H1 (cell line): ENCODE measurements at places on chromosomes 1 and 21. TPM values are rescaled to one million over a fixed set of nuclear protein-coding genes. Genes with fewer than 3 reads are reported as not detected.

ADAMTS4 gene
- total RNA-seq = 7.2 and 12.4 TPM in 2 replicates

- H3K4me3 ChIP-seq = no peak overlapping the region
- H3K27ac ChIP-seq = no peak overlapping the region
- no peaks in the 10 kb centered on the region; the same call in 1 of the 2 replicates for H3K27me3 ChIP-seq
- H3K4me1 ChIP-seq = no peaks in the 10 kb centered on the region
- DNase-seq = no peak
Observed at GRCh38 chr1:11062965-11063401, 3.2 kb upstream of the SRM start.

- no peaks in the 10 kb centered on the region for H3K27me3 ChIP-seq
- H3K4me3 ChIP-seq = no peak overlapping the region
- no peaks in the 10 kb centered on the region for H3K36me3 ChIP-seq
- H3K4me1 ChIP-seq = no peaks in the 10 kb centered on the region
Observed at GRCh38 chr1:220991506-220991905, 112.3 kb downstream of the HLX start.

CFAP45 gene
- not detected in 2 replicates for total RNA-seq

- H3K4me1 ChIP-seq = no peaks in the 10 kb centered on the region; the same call in 1 of the 2 replicates
- H3K36me3 ChIP-seq = no peaks in the 10 kb centered on the region; the same call in 1 of the 2 replicates
- no peak for DNase-seq
- no peak overlapping the region for H3K27ac ChIP-seq
Observed at GRCh38 chr1:205970486-205970885, 27.2 kb upstream of the SLC26A9 start.

DNA sequence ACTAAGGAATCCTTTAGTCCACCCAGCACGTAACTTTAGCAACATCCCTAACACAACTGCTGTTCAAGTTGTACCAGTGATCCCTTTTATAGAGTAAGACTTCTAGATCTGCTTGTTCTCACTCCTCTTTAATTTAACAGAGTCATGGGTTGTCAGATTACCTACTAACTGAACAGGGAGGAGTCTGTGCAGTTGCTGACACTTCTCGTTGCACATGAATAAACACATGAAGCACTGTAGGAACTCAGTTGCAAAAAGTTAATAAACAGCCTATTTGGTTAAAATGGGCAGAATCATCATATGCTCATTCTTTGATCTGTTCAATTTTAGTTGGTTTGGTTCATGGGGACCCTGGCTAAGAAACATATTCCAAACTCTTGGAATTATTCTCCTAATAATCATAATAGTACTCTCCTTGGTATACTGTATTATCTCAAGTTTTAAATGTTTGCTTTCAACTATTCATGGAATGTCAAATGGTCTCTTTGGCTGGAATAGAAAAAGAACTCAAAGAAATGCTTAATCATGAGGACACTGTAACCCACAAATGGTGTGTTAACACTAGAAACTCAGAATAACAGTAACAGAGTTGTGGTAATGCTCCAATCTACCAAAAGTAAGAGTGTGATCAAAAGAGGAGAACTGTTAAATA is 15.6 kb downstream of the PLPPR5 start:
- no peak overlapping the region for H3K4me3 ChIP-seq
- H3K27ac ChIP-seq = no peak overlapping the region
- H3K4me1 ChIP-seq = peaks cover 6% of the 10 kb centered on the region; the same call in 1 of the 2 replicates
- H3K27me3 ChIP-seq = no peaks in the 10 kb centered on the region

- no peaks in the 10 kb centered on the region for H3K36me3 ChIP-seq
- no peak for DNase-seq
- no peak overlapping the region for H3K4me3 ChIP-seq
- H3K4me1 ChIP-seq = peaks cover 19% of the 10 kb centered on the region
Observed at GRCh38 chr1:12711536-12711935, 4.4 kb upstream of the AADACL3 start.

- peaks cover 14% of the 10 kb centered on the region for H3K27me3 ChIP-seq
- DNase-seq = no peak
- no peaks in the 10 kb centered on the region for H3K4me1 ChIP-seq
- no peaks in the 10 kb centered on the region for H3K36me3 ChIP-seq
Observed at GRCh38 chr1:1072849-1073742, 1.0 kb downstream of the RNF223 start.

TRIM33 gene
- 50.8 and 52.3 TPM in 2 replicates for total RNA-seq

OR2T5 gene
- total RNA-seq = not detected in 2 replicates

DNA sequence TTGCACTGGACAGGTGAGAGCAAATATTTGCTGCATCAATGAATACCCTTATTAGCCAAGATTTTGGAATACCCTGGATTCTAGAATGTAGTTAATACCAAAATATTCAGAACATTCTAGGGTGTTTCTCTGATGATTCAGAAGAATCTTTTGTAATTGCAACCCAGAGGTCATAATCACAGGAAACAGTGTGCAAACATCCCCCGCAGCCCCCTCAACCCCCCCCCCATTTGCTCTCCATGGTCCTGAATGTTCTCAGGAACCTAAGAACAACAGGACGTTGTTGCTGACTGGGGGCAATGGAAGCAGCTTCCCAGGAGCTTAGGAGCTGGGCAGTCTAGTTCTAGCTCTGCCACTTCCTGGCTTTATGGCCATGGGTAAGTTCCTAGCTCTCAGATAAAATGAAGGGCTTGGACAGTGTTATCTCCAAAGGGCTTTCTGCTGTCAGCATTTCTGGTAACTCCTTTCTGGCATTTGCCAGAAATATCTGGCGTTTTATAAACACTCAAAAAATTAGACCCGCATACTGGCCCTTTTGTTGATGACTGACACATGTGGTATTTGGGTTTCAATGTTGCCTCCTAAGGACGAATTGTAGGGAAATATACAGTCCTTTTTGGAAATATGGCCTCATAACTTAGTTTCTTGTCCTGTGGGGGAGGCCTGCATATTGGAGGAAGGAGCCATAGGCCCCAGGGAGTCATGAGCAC is 178.6 kb downstream of the RRAGC start:
- H3K4me3 ChIP-seq = no peak overlapping the region
- no peak for DNase-seq
- H3K36me3 ChIP-seq = no peaks in the 10 kb centered on the region
- no peak overlapping the region for H3K27ac ChIP-seq

DNA sequence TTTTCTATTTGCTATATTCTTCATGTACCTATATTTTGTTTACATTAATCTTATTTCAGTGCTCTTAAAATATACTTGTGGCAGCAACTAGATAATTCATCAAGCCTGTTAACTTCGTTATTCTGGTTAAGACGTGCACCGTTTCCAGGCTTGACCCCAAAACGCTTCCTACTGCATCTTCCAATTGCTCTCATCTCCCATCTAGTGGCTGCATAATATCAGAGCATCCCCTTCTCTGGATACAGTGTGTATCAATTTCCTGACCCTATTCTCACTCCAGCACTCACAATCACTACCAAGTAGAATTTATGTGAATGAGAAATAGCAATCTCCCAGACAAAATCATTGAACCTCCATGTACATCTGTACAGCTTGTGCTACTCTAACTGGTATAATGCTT is 1280.3 kb upstream of the B3GALT2 start:
- no peaks in the 10 kb centered on the region for H3K36me3 ChIP-seq
- no peaks in the 10 kb centered on the region for H3K4me1 ChIP-seq
- no peak overlapping the region for H3K27ac ChIP-seq
- no peak for DNase-seq

DNA sequence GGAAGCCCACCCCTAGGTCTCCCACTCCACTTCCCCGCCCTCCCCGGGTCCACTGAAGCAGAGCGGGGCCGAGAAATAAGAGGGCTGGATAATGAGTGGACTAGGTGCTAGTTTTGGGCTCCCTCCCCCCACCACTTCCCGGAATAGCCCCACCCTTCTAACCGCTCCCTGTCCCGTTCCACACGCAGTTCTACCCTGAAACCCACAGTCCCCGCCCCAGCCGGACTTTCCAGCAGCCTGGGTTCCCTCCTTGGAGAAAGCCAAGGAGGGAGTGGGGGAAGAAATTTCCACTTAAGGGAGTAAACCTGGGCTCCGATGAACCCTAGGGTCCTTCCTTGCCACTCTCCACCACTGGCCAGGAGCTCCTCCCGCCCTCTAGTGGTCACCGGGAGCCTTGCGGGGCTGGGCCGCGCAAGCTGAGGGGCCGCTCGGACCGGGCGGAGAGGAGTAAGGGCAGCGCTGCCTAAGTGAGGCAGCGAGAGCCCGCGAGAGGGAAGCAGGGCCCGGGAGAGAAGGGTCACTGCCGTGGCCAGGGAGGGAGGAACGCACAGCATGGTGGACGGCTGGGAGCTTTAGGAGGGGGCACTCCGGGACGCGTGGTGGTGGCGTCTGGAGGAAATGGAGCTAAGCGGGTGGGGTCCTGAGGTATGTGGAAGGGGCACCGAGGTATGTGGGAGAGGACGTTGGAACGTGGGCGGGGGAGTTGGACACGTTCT is 14.3 kb downstream of the THBS3 start:
- no peak for DNase-seq
- peaks cover 24% of the 10 kb centered on the region for H3K4me1 ChIP-seq
- H3K27me3 ChIP-seq = no peaks in the 10 kb centered on the region
- peaks cover 18% of the 10 kb centered on the region for H3K36me3 ChIP-seq

FMO1 gene
- total RNA-seq = 0.36 TPM in 1 of 2 replicates, not detected in the other
